ENCODE measurements at places on chromosomes 4 and X.
A peak's percentile ranks its signal among the peaks of the same experiment; 100 is the strongest.

DNA sequence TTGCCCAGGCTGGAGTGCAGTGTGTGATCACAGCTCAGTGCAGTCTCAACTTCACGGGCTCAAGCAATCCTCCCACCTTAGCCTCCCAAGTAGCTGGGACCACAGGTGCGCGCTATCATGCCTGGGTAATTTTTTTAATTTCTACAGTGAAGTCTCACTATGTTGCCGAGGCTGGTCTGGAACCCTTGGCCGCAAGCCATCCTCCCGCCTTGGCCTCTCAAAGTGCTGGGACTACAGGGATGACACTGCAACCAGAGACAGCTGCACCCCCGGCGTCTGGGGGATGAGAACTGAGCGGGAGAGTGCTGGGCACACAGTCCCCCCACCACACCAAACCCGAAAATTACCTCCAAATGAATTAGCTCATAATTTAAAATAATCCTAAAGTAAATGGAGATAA is 33.1 kb upstream of the GTPBP6 start:
- DNase-seq: no peak

DNA sequence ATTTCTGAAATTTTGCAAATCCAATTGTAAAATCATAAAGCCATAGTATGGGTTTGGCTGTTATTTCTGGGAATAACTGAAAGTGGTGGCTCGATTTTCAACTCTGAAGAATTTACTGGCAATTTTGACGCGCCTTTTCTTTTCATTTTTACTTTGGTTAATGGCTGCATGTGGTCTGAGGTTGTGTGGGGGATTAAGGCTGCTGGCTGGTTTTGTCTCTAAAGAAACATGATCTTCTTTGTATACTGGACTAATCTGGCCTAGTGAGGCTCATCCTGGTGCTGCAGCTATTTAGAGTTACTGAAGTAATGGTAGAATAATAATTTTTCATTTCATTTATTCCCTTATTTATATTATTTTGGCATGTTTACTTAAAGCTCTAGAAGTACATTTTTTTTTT is 164.0 kb downstream of the RNF150 start:
- no peak for DNase-seq

DNA sequence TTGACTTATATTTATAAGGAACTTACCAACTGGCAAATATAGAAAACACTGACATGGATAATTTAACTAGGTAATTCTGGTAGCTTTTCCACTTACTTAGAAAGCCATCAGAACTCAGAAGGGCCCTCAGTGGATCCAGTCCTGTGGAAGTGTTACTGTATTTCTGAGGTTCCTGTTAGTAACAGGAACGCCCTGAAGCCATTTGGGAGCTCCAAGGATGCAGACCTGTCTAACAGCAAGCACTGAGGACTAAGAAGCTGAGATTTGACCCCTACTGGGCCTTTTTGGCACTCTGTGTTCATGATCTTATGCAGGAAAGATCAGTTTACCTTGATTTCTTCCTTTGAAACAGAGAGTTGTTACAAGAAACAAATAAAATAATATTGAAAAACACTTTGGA is 46.0 kb upstream of the TLL1 start:
- DNase-seq: no peak

- DNase-seq: no peak
These were observed 183.4 kb upstream of the MAP3K15 start for GRCh38 chrX:19698691-19699090.

DNA sequence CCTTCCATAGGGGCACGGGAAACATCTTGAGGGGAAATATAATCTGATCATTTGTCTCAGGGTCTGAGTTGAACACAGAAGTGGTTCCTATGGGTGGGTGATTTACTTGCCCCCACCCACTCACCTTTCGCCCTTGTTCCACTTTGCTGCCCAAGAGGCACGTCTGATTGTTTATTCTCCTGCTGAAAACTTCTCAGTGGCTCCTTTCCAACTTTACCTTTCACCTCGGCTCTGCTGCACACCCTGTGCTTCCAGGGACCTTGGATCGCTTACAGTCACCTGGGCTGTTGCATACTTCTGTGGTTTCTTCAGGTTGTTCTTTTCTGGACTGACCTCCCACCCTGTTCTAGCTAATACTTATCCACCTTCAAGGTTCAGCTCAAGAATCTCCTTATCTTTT is 213.4 kb upstream of the JADE1 start:
- no peak for DNase-seq

DNA sequence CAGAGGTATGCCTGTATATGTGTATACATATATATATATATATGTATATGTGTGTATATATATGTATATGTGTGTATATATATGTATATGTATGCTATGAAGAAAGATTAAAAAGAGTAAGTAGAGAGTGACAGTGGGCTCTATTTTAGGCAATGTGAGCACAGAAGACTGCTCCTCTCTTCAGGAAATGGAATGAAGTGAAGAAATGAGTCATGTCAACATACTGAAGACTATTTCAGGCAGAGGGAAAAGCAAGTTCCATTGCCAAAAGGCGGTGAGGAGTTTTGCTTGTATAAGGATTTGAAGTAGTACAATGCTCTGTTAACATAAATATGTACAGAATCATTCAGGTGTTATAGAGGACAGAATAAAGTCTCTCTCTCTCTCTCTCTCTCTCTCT is 773.2 kb upstream of the FTHL17 start:
- no peak for DNase-seq

- no peak for DNase-seq
These were observed 2442.0 kb downstream of the PCDH7 start for GRCh38 chr4:33162122-33162521.

GRCh38 chr4:129994715-129995114 is 898.8 kb downstream of the C4orf33 start:
- DNase-seq: no peak

- no peak for DNase-seq
These were observed at the start of gene BEX3 for GRCh38 chrX:103376118-103376978. TSS of gene BEX3 (plus strand) at chrX:103376538. CDS start at chrX:103377522, 984 bp downstream.

DNA sequence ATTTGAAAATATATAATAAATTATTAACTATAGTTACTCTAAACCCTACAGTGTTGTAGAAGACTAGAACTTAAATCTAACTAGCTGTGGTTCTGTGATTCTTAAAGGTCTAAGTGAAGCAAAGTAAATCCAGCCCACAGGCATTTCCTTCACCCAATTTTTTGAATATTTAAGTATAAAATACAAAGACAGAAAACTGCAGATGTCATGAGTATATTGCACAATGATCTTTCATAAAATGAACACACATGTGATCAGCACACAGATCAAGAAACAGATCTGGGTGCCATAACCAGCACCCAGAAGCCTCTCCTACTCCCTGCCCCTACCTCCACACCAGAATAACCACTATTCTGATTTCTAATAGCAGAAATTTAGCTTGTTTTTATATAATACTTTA is 82.9 kb downstream of the CAMK2D start:
- DNase-seq: no peak

DNA sequence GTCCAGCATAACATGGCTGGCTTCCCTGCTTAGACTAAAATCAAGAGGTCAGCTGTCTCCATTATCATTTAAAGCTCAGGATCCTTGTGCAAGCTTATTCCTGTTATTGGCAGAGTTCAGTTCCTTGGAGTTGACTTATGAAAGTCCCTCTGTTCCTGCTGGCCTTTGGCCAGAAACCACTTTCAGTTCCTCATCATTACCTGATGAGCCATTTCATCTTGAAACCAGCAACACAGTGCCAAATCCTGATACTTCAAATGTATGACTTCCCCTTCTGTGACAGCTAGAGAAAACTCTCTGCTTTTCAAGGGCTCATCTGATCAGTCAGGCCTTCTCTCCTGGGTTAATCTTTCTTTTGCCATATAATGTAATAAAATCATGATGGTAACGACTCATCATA is 110.6 kb upstream of the FSTL5 start:
- DNase-seq: peak; percentile 61

DNA sequence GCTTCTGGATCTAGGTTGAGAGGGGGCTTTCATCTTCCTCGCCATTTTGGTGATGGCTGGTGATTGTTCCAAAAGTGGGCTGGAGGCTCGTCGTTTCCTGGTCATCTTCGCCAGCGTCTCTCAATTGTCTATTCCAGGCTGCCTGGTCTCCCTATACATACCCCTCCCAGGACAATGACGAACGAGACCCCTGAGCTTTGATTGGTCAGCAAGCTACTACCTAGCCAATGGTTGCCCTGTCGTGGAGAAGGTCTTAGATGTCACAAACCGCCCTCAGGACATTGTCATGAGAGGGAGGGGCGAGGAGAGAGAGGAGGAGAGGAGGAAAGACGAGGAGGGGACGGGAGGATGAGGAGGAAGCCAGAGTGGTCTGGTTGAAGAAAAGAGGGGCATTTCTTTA is 7.7 kb upstream of the MAGEA4 start:
- no peak for DNase-seq

DNA sequence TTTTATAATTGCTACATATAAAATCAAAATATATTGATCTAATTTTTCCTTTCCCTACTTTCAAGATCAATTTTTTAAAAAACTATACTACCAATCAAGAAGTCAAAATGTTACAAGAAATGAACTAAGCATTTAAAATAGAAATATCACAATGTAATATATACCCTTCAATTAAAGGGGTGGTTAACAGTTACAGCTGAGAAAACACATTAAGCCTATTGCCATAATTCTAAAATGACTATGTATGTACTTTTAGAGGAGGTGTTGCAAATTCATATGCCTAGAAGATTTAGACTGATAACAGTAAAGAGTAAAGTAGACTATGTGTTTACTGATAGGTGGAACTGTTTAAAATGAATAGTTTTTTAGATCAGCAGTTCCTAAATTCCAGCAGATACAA is 3.7 kb downstream of the NUP54 start:
- DNase-seq: no peak

DNA sequence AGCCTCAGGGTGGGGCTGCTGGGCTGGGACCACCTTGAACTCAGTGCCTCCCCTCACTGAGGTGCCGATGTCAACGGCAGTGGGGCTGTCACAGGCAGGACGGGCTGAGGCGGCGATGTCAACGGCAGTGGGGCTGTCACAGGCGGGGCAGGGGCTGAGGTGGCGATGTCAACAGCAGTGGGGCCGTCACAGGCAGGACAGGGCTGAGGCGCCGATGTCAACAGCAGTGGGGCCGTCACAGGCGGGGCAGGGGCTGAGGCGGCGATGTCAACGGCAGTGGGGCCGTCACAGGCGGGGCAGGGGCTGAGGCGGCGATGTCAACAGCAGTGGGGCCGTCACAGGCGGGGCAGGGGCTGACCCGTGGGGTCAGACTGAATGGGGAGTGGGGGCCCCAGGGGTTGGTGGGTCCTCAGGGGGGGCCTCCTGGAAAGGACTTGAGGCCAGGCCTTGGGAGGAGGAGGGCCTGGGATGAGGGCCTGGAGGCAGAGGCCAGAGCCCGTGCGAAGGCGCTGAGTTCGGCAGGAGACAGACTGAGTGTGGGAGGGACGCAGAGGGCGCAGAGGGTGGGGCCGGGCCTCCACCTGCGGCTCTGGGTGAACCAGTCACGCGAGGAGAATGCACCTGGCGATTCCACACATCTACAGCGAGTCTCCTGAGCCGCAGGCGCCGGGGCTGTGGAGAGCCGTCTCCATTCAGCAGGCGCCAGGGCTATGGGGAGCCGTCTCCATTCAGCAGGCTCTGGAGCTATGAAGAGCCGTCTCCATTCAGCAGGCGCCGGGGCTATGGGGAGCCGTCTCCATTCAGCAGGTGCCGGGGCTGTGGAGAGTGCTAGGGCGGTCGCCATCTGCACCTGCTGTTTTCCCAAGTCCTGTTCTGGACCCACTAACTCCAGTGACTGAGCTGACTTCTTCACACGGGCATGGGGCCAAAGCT is 22.9 kb downstream of the ATP5ME start:
- DNase-seq: no peak

GRCh38 chr4:82770607-82771006 is 28.0 kb downstream of the SCD5 start:
- no peak for DNase-seq

- DNase-seq: no peak
These were observed 107.2 kb downstream of the TAB3 start for GRCh38 chrX:30781711-30782444.

- no peak for DNase-seq
These were observed 142.8 kb upstream of the KCNIP4 start for GRCh38 chr4:22091352-22091717.

DNA sequence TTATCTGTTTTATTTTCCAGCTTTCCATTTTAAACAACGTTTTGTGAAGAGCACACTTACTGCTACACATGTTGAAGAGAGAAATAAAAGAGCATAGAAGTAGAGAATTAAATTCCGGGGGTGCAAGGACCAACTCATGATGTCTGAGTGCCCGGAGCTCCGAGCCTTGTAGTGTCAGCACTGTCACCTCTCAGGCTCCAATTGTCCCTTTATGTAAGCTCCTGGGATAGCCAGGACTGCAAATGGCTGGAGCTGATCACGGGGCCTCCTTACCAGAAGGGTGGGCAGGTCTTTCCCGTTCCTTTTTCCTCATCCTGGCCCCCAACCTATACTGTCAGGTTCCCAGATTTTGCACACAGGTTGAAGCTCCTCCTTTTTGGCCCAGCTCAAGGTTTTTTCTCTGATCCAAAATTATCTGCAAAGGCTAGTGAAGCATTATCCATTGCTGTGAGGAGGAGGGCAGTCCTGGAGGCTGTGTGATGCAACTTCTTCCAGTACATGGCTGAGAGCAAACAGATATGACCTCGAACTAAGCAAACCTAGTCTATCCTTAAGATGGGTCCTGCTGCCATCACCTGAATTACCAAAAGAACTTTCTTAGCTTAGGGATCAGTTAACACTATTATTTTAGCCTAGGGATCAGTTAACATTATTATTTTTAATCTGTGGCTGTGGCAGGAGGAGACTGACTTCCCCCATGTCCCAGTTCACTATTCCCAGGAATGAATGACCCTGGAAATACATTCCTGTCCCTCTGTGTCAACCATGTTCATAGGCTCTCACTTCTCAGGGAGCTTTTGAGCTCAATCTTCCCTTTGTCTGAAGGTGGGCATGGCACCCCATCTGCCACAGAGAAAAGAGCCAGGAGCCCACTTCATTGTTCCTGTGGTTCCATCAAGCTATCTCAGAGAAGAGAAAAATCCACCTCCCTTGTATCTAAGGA is at the start of gene FGG:
Gene FGG (minus strand): TSS at position 185 of the 943 bp plus-strand sequence. CDS start 47 bp downstream, at position 138.
- no peak for DNase-seq

DNA sequence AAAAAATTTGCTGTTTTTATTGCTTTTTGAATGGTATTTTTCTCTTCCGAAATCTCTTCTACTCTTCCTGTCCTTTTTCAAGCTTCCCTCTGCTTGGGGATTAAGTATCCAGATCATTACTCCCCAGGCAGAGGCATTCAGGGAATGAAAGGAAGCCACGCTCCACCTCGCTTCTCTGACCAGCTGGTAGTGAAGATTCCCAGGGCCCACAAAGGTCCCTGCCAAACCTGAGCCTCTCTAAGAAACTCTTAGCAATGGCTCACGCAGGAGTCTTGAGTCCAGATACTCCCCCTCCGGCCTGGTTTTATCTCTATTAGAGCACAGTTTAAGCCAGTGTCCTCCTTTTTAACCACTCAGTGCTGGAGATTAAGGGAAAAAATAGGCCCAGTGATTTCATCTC is 51.4 kb upstream of the SOD3 start:
- DNase-seq: no peak

GRCh38 chr4:183801457-183802165 is 103.5 kb upstream of the STOX2 start:
- no peak for DNase-seq

All from suppressor macrophage treated with lipopolysaccharide for 1 hour (primary cell).